ENCODE measurements at places on chromosomes 3 and 15. TPM values are rescaled to one million over a fixed set of nuclear protein-coding genes. Genes with fewer than 3 reads are reported as not detected.

Gene FHIT
- total RNA-seq: 2.1 TPM

Gene CYP11A1
- total RNA-seq: 0.33 TPM

Gene C2CD4A
- total RNA-seq: not detected

Gene INAFM2
- 9.2 TPM for total RNA-seq

Gene MIX23
- total RNA-seq: 57.8 TPM

Gene DPH6
- 13.5 TPM for total RNA-seq

DNA sequence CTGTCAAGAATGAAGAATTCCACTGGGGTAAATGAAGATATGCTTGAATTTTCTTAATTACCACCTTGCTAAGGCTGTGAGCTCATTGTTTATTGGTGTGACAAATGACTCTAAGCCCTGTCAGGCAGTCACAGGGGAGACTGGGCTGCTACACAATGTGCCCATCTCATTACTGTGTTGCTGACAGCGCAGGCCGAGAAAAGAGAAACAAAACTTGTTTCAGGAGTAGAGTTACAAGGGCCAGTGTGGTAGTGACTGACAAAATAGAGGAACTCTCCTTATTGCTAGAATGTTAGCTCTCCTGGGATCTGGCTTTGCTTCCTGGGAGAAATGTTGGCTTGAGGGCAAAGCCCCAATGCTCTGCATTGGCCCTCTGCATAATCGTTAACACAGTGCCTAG lies 130.4 kb upstream of the CRBN start:
- no peak overlapping the region for H3K27ac ChIP-seq
- DNase-seq: no peak
- no peak overlapping the region for H3K4me3 ChIP-seq
- no peaks in the 10 kb centered on the region for H3K36me3 ChIP-seq
- no peaks in the 10 kb centered on the region for H3K4me1 ChIP-seq
- no peaks in the 10 kb centered on the region for H3K27me3 ChIP-seq

- no peak overlapping the region for H3K4me3 ChIP-seq
- peak; percentile 93 for DNase-seq
- no peaks in the 10 kb centered on the region for H3K27me3 ChIP-seq
Observed at GRCh38 chr3:23712656-23713559, 92.8 kb upstream of the UBE2E1 start.

GRCh38 chr3:79922633-79923032 lies 154.8 kb upstream of the ROBO1 start:
- H3K36me3 ChIP-seq: no peaks in the 10 kb centered on the region
- no peak for DNase-seq
- H3K27ac ChIP-seq: no peak overlapping the region
- H3K27me3 ChIP-seq: no peaks in the 10 kb centered on the region

DNA sequence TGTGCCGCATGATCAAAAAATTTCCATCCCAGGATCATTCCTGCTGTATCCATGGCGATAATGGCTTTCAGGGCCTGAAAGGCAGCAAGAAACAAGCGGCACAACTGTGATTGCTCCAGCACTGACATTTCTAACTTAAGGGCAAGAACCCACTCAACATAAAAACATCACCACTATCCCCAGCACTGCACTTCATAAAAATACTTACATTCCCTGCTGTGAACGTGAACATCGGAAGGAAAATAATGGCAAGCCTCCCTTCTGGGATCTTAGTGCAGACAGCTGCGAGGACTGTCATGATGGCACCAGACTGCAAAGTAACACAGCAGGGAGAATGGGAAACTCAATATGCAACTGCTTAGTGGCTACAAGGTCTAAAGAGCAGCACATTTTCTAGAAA lies 8.1 kb upstream of the MAP6D1 start:
- no peak overlapping the region for H3K27ac ChIP-seq
- H3K4me3 ChIP-seq: no peak overlapping the region
- no peak for DNase-seq
- no peaks in the 10 kb centered on the region for H3K4me1 ChIP-seq

GRCh38 chr3:108940166-108940565 lies 13.5 kb downstream of the GUCA1C start:
- no peaks in the 10 kb centered on the region for H3K36me3 ChIP-seq
- H3K4me1 ChIP-seq: no peaks in the 10 kb centered on the region
- H3K27me3 ChIP-seq: no peaks in the 10 kb centered on the region

GRCh38 chr15:69515926-69516325 lies 63.3 kb downstream of the RPLP1 start:
- no peak overlapping the region for H3K27ac ChIP-seq
- H3K4me1 ChIP-seq: no peaks in the 10 kb centered on the region
- H3K4me3 ChIP-seq: no peak overlapping the region
- H3K27me3 ChIP-seq: no peaks in the 10 kb centered on the region
- H3K36me3 ChIP-seq: no peaks in the 10 kb centered on the region

DNA sequence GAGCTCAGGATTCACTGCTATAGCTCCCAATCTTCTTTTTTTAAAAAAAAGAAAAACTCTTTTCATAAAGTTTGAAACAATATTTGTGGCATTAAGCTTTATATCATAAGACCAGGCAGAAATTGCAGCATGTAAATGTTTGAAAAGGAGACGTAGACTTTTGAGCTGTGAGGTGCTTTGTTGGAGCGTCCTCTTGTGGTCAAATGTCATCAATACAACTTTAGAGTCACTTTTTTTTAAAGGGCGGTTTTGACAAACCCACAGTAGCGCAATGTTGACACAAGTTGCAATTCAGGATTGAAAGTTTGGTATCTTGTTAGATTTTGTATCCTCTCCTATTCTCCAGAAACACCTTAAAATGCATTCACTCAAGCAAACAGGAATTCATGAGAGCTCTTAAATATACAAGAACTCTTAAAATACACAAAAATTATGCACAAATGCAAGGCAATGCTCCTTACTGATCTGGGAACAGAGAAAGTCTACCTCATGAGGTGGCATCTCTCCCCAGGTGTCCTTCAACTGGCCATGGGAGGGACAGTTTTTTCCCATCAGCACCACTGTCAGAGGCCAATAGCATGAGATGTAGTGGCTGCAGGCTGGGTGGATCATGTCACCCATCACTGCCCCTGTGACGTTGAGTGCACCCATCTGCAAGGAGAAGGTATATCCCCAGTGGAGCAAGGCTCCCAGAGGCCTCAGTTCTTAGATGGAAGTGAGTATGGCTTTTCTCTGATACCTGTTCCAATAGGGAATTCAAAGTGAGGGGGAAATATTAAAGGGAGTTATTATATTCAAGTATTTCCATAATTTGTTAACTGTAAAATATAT lies 70.7 kb downstream of the ANXA2 start:
- DNase-seq: no peak
- H3K27me3 ChIP-seq: peaks cover 12% of the 10 kb centered on the region
- H3K4me1 ChIP-seq: no peaks in the 10 kb centered on the region
- no peak overlapping the region for H3K4me3 ChIP-seq
- H3K27ac ChIP-seq: no peak overlapping the region

- H3K4me1 ChIP-seq: no peaks in the 10 kb centered on the region
- H3K4me3 ChIP-seq: no peak overlapping the region
- no peak overlapping the region for H3K27ac ChIP-seq
- DNase-seq: no peak
Observed at GRCh38 chr3:58660998-58661397, 5.6 kb downstream of the FAM3D start.

- H3K27me3 ChIP-seq: no peaks in the 10 kb centered on the region
- H3K27ac ChIP-seq: no peak overlapping the region
- no peaks in the 10 kb centered on the region for H3K36me3 ChIP-seq
- peaks cover 3% of the 10 kb centered on the region for H3K4me1 ChIP-seq
- H3K4me3 ChIP-seq: no peak overlapping the region
- DNase-seq: peak; percentile 85
Observed at GRCh38 chr3:160006282-160007163, 17.9 kb downstream of the IL12A start.

- H3K36me3 ChIP-seq: no peaks in the 10 kb centered on the region
- H3K4me1 ChIP-seq: peaks cover 8% of the 10 kb centered on the region
- peak overlapping the region; percentile 76 for H3K4me3 ChIP-seq
- H3K27ac ChIP-seq: peak overlapping the region; percentile 97
Observed at GRCh38 chr3:150763841-150764483, 993 bp upstream of the SIAH2 start.

All from fibroblast of lung (primary cell).